Foreskin melanocyte (primary cell): ENCODE measurements at places on chromosomes 7 and 10.

DNA sequence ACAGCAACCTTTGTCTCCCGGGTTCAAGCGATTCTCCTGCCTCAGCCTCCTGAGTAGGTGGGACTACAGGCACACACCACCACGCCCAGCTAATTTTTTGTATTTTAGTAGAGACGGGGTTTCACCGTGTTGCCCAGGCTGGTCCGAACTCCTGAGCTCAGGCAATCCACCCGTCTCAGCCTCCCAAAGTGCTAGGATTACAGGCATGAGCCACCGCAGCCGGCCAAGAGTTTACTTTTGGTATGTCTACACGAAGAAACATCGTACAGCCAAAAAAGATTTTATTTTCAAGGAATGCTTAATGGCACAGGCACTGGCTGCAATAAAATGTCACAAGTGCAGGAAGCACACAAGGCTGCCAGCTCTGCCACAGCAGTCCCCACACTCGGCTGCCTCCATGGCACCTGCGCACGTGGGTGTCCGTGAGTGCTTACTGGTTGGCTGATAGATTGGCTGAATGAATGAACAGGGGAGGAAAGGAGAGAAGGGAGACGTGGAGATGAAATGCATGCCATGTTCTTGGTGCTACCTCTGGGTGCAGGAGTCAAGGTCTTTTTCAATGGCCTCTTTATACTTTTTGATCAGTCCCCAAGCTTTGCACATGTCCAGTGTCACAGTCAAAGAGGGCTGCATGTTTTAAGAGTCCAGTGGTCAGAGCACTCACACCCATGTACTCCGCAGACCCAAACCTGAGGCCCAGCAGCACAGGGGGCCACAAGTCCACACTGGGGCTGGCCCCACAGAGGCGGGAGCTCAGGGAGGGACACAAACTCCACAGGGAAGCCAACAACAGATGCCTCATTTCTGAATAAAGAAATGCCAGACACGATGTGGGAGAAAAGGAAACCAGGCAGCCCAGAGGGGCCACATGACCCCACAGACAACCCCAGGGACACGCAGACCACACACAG, 198.2 kb downstream of the MAD1L1 start:
- DNase-seq = no peak

DNA sequence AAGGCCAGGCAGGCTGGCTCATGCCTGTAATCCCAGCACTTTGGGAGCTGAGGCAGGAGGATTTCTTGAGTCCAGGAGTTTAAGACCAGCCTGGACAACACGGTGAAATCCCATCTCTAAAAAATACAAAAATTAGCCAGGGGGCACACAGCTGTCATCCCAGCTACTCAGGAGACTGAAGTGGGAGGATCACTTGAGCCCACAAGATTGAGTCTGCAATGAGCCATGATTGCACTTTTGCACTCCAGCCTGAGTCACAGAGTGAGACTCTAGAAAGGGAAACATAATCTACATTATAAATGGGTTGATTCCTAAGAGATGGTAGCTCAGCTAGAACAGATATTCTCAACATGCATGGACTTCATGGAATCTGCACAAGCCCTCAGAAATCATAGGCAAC, 6.3 kb upstream of the LIPF start:
- peak; percentile 2 for DNase-seq

DNA sequence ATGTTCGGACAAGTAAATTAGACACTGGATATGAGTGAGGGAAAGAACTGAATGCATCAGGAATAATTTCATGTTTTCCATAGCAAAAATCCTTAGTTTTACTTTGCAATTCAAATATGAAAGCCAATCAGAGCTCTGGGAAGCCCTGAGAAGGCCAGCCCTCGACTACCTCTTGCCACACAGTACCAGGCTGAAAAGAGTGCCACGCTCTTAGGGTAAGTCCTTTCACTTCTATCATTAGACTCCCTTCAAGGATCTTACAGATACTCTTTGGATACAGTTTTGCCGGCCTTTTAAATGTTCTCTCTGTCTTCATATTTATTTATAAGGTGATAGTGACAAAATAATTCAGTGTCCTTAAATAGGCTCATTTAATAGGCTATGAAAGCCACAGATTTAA, 1.9 kb downstream of the COBL start:
- no peak for DNase-seq

- DNase-seq = peak; percentile 29
Observed at GRCh38 chr10:63866747-63867140, 345.5 kb downstream of the REEP3 start.

- DNase-seq = no peak
Observed at GRCh38 chr10:133041101-133041500, 46.6 kb upstream of the ADGRA1 start.

DNA sequence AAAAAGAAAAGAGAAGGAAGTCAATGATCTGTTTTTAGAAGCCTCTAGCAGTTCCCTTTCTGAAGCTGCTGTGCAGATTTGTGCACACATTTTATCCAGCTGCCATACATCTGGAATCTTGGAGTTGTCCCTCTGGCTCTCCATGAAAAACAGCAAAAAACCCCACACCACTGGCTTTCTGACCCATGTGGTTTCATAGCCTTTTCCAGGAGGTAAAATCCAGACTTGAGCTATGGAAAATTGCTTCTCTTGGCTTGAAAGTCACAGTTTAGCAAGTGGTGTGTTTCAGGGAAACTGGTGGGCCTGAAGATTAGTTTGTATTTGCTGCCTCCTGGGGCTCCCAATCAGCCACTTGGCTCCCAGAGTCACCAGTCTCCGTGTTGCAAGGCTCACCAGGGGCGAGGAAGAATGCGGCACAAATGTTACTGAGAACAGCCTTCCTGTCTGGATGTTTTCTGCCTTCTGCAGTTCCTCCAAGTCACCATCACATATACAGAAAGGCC, 50.1 kb upstream of the ADRB1 start:
- no peak for DNase-seq

GRCh38 chr7:94394437-94395140, at the start of gene COL1A2:
Gene COL1A2, plus strand, starts transcription at chr7:94394895. Its CDS starts 137 bp downstream, at chr7:94395032.
- no peak for DNase-seq
